ENCODE measurements at places on chromosomes 7 and 10.

DNA sequence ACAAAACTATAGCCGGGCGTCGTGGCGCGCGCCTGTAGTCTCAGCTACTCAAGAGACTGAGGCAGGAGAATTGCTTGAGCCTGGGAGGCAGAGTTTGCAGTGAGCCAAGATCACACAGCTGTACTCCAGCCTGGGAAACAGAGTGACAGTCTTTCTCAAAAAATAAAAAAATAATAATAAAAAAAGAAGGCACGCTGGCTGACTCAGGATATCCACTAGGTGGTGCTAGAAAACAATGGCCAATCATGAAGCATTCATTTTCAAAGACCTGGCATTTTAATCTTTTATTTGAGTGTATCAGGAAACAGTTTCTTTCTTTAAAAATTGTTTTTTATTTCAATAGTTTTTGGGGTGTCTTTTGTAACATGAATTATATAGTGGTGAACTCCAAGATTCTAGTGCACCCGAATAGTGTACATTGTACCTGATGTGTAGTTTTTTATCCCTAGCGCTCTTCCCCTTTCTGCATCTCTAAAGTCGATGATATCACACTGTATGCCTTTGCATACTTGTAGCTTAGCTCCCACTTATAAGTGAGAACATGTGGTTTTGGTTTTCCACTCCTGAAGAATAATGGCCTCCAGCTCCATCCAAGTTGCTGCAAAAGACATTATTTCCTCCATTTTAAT lies 88.6 kb downstream of the LYZL1 start:
- no peak for DNase-seq

- no peak for DNase-seq
Measured at GRCh38 chr7:29607889-29608288, 44.3 kb downstream of the PRR15 start.

DNA sequence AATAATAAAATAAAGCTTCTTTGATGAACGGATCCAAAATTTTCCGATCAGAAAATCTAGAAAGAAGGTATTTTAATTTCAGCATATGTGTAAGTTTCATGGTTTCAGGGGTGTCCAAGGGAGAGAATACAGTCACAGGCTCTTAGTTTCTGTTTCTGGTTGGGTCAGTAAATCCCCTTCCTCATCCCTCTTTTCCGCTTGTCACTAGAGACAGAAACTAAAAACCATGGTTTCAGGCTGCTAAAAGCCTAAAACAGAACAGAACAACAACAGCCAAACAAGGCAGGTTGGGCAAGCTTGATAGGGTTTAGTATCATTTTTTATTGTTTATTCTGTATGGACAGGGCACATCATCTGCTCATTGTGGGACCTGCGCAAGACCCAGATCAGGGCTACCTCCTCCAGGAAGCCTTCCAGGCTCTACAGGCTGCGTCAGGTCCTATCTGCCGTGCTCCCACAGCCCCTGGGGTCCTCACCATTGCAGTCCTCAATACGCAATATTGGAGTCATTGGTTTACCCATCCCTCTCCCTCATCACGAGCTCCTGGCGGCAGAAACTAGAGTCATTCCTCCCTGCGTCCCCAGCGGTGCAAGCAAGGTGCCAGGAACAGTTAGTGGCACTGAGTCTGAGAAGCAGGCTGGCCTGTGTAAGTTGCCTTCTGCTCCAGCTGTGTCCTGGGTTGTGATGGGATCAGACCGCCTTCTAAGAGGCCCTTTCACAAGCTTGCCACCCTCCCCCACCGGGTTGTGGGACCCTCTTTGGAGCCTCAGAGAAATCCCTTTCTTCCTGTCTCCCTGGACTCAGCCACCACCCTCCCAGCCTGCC lies 70.2 kb upstream of the CUX1 start:
- no peak for DNase-seq

DNA sequence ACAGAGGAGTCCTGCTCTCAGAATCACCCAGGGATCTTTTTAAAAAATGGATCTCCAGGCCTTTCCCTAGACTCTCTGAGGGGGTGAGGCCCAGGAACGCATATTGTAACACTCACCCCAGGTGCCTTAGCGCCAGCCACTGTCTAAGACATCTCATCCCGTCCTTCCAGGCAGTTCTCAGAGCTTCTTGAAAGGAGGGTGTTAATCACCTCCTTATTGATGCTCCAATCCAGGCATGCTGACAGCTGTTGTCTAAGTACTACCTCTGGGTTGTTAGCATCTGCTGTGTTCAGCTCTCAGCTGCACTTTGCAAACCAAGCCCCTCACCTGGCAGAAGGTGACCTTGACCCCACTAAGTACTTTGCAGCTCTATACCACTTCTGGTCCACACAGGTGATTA lies 36.0 kb downstream of the KIAA1549 start:
- DNase-seq = no peak

- no peak for DNase-seq
Measured at GRCh38 chr7:86955895-86956503, 103.5 kb downstream of the ELAPOR2 start.

DNA sequence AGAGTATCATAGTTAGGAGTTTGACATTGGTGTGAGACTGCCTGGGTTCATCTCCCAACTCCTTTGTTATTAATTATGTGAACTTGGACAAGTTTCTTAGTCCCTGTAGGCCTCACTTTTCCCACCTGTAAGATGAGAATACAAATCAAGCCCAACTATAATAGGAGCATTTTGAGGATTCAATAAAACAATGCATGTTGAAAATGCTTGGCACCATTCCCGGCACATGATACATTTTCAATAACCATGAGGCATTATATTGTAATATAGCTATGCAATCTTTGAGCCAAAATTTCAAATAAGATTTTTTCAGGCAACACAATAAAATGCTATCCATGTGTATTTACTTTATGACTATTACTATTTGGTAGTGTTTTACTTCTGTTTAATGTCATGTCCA lies 229.0 kb upstream of the SP4 start:
- no peak for DNase-seq

DNA sequence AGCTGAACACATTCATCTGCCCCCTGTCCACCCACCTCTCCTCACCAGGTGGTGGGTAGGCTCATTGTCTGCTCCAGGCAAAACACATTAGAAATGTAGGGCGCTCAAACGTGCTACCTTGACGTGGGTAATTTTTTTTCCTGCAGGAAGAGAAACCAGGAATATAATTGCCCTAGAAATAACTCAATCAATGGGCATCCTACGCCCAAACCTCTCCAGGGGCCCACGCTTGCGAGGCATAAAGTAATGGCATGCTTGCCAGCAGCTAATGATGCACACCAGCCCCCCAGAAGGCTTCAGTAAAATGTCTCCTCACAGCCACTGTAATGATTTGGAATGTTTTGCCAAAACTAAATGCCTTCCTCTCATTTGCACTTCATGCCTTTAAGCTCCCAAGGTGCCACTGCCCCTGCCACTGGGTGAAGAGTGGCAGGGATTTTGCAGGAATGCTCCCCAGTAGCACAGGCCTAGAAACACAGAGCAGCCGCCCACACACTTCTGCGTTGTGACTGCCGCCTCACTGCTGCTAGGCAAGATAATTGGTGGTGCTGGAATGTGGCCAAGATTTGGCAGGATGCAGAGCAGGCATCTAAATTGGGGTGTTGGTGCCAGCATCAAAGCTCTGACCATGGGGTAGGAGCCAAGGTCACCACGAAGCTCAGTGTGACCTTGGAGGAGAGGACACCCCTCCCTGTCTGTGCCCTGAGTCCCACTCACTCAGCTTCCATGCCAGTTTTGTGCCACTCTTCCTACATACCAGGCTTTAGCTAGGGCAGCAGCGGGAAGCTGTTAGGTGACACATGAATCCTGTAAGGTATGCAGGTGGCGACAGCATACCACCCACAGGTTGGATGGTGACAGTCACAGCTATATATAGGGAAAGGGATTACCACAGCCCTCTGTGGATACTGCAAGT lies 48.7 kb upstream of the PPP1R3C start:
- DNase-seq = no peak

GRCh38 chr10:133405272-133405671 lies 11.3 kb downstream of the MTG1 start:
- no peak for DNase-seq

DNA sequence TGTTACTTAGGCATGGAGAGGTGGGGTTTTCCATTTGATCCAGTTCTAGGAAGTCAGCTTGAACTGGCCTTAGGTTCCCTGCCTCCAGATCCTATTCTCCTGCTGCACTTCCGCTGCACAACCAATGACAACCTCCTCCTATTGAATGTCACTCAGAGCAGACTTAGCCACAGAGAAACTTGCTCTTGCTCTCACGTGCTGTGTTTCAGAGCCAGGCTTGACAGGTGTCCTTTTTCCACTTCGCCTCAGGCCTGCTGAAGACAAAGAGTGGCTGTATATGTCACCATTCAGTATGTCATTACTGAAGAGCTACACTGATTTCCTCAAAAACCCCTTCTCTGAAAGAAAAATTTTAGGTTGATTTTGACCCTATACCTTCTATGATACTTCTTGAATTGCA lies 115.4 kb upstream of the ETV1 start:
- DNase-seq = no peak

- no peak for DNase-seq
Measured at GRCh38 chr10:72754275-72755032, 62.5 kb downstream of the MCU start.

- DNase-seq = no peak
Measured at GRCh38 chr10:79219322-79219957, 127.8 kb upstream of the PPIF start.

GRCh38 chr7:112110175-112110574 lies 96.0 kb downstream of the DOCK4 start:
- DNase-seq = no peak

DNA sequence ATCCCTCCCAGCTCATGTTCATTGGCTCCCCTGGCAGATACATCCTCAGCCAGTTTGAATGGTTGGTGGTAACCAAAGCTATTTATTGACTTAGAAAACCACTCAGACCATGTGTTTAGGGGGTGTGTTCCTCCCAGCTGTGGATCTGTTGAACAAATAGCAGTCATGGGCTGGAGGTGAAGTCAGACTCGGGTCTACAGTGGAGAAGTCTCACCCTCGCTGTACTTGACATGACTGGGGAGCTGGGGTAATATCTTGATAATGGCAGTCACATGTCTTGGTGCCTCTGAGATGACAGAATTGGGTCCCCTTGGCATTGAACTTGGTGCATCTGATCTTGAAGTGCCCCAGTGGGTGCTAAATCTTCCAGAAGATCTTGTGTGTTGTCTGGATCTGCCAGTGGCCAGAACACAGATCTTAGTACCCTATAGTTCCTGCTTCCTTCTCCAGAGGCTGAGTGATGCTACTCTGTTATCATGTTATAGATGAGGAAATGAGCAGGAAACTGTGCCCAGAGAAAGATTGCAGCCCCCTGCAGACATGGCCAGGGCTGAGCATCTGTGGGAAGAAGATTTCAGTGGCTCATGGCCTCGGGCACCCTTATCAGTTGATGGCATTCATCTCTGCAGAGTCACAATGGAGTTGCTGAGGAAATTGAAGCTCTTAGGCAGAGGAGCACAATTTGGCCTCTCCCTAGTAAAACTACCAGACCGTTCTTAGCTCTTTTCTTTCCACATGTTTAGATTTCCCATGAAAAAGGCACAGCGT lies 50.4 kb downstream of the ADRA2A start:
- no peak for DNase-seq

DNA sequence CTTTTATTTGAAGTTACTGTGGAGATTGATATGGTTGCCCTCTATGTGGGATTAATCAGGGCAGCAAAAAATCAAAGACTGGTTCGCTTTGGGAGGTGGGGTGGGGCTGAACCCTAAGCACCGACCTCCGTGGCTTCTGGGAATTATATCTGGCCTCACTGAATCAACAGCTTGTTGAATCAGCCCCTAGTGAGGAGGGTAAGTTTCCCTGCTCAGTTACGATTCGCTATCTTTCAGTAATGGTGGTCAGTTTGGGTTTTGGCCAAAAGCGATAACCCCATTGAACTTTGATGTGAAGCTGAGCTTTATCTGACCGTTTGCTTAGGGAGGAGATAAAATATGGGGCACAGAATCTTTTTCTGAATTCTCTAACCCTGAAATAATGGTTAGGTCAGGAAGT lies 16.6 kb upstream of the ARPC1A start:
- DNase-seq = no peak

- DNase-seq = no peak
Measured at GRCh38 chr10:34232481-34232880, 582.6 kb downstream of the PARD3 start.

Measured in HS-27A (cell line).